Thyroid gland (tissue), 4 donors: ENCODE measurements at places on chromosomes 13 and 19. TPM values are rescaled to one million over a fixed set of nuclear protein-coding genes. Genes with fewer than 3 reads are reported as not detected.

The CD70 gene
- not detected for total RNA-seq

The PDX1 gene
- not detected for total RNA-seq

The APBA3 gene
- total RNA-seq = 35.9 TPM

DNA sequence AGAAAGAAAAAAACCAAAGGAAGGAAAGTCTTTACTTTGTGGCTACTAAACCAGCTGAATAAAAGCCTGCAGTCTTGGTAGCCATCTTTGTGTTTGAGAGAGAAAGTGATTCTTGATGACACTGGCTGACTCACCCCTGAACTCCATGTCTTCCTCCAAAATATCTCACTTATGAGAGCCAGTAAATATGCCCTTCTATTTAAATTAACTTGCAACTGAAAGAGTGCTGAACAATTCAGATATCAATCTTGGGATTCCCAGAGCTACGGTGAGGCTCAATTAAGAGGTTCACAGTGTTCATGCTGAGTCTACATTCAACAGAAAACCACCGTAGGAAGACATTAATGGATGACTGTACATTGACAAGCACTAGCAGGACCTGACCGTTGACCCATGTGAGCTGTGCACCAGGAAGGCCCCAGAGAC is 57.9 kb downstream of the KCTD12 start:
- no peak for DNase-seq

DNA sequence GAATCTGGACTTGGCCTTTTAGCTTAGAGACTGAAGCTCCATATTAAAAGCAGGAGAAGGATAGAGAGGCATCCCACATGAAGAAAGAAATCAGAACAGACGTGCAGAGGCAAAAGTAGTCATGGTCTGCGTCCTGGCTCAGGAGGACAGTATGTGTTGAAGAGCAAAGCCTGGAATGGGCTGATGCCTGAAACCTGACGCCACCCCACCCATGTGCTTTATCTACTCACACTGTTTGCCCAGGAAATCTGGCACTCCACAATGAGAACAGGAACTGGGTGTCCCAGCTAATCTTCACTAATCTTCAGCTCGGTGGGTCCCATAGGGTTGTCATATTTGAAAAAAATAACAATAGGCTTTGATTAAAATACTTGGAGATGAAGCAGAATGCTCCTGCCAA is 549.0 kb upstream of the GPC6 start:
- no peak for DNase-seq
